ENCODE measurements at places on chromosomes 13 and 19.

- DNase-seq: no peak
Observed at GRCh38 chr13:43629691-43630480, 156.9 kb downstream of the ENOX1 start.

GRCh38 chr13:97342136-97342535 lies 91.8 kb upstream of the RAP2A start:
- DNase-seq: no peak

DNA sequence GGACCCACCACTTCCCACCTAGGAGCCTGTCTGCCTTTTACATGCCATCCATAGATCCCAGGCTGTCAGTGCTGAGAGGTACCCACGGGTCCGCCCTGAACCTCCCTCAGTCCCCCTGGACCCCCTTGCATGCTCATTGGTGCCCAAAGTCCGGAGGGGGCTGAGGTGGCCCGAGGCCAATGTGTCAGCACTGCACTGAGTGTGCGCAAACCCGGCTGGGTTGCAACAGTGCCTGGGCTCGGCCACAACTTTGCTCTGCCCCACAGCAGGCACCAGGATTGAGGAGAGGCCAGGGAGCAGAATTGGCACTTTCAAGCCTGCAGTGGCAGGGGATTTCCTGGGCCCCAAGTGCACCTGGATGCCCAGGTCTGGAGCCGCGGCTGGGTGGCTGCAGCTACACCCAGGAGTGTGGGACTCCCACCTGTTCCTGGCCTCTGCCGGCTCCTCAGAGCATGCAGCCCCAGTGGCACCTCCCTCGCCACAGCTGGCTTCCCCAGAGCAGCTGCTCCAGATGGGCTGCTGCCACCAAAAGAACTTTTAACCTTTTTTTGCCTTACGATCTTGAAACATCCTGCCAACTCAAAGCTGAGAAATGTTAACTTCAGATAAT lies 837.0 kb downstream of the SLITRK6 start:
- DNase-seq: no peak

DNA sequence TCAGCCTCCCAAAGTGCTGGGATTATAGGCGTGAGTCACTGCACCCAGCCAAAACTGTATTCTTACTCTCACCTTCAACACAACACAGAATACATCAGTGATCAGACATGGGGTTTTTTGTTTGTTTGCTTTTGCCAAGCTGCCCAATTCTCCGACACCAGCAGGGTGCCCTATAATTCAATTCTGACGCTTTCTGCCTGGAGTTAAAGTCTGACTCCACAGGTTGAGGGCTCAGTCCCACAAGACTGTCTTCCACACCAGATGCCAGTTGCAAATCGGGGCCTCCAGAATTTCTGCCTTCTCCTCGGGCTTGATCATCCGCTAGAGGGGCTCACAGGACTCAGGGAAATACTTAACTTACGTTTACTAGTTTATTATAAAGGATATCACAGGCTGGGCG lies 22.1 kb downstream of the FBN3 start:
- DNase-seq: no peak

GRCh38 chr19:3363841-3364500 lies 2.4 kb upstream of the NFIC start:
- DNase-seq: no peak

DNA sequence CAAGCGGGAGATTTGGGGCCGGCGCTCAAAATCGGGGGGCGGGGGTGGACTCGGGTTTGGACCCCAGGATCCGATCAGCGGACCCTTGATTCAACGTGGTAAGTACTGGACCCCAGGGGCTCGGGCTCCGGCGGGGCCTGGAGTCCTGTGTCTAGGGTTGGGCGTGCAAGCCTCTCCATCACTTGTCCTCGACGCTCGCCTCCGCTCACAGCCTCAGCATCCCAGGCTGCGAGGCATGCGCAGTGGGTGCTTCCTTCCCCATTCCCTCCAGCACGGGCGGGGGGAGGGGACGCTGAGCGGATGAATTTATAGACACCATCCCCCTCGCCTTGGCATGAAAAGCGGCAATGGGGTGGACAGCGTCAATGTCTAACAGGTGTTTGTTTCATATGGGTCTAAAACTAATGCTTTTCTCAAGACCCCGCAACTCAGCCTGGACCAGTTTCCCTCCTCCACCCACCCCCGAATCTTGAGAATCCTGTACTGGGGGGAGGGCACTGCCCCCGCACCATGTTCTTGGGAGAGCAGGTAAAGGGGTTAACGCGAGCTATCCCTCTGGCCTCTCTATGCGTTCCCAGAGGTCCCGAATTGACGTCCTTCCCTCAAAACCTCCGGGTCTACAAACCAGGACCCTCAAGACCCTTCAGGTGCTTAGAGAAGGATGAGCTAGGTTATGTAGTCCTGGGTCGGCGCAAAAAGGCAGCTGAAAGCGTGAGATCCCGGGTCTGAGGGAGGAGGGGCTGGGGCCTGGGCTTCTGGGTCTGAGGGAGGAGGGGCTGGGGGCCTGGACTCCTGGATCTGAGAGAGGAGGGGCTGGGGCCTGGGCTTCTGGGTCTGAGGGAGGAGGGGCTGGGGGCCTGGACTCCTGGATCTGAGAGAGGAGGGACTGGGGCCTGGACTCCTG lies 579 bp downstream of the CPT1C start:
- peak; percentile 84 for DNase-seq

DNA sequence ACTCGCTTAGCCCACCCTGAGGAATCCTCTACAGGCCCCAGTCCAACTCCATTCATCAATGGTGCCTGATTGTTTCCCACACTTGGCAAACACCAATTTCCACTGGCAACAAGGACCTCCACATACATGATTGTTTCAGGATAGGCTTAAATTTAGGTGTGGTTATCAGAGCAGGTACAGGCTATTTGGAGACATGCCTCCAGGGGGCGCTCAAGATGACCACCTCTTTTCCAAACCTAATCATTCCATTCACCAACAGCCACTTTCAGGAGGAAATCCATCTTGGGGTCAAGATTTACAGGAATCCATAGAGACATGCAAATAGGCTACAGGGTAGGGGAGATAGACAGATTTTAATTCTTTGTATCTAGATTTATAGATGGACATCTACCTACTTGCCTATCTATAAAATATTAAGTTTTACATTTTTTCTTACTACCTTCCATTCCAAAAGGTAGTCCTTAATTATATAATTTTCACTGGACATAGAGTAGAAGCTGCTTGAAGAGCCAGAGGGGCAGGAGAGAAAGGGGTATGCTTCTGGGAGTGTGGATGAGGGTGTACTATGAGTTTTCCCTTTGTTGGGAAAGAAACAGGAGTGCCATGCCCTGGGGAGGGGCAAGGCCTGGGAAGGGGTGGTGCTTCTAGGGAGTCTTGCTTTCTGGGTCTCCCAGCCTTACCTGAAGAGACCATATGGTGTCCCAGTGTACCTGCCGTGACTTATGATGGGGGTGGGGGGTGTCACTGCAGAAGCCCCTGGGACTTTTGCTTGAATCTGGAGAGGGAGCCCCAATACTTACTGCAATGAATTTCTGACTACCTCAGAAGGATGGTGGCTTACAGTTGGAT lies 14.1 kb upstream of the PCDH8 start:
- DNase-seq: no peak

All from aorta (tissue), 5 donors.